ENCODE measurements at places on chromosomes 1 and 21.
A peak's percentile ranks its signal among the peaks of the same experiment; 100 is the strongest.

GRCh38 chr1:213661302-213661701 is 326.5 kb upstream of the PROX1 start:
- no peaks in the 10 kb centered on the region for H3K36me3 ChIP-seq
- DNase-seq: no peak
- H3K27me3 ChIP-seq: no peaks in the 10 kb centered on the region
- H3K27ac ChIP-seq: no peak overlapping the region
- no peaks in the 10 kb centered on the region for H3K4me1 ChIP-seq
- no peak overlapping the region for H3K4me3 ChIP-seq

DNA sequence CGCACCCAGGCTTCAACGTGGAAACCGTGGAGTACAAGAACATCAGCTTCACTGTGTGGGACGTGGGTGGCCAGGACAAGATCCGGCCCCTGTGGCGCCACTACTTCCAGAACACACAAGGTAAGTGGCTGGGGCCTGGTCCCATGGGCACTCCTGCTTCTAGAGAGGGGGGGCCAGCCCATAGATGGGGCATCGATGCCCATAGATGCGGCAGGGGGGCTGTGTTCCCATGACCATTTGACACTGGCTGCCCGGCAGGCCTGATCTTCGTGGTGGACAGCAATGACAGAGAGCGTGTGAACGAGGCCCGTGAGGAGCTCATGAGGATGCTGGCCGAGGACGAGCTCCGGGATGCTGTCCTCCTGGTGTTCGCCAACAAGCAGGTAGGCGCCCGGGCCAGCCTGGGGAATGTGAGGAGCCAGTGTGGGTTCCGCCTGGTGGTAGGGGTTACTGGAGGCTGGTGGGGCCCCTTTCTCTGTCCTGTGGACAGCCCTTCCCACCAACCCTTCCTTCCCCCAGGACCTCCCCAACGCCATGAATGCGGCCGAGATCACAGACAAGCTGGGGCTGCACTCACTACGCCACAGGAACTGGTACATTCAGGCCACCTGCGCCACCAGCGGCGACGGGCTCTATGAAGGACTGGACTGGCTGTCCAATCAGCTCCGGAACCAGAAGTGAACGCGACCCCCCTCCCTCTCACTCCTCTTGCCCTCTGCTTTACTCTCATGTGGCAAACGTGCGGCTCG is 5.6 kb downstream of the C1orf35 start:
- no peaks in the 10 kb centered on the region for H3K4me1 ChIP-seq
- no peak overlapping the region for H3K27ac ChIP-seq
- no peaks in the 10 kb centered on the region for H3K27me3 ChIP-seq
- H3K4me3 ChIP-seq: no peak overlapping the region
- H3K36me3 ChIP-seq: peaks cover 57% of the 10 kb centered on the region
- DNase-seq: peak; percentile 6

- no peak for DNase-seq
- no peaks in the 10 kb centered on the region for H3K27me3 ChIP-seq
- no peak overlapping the region for H3K4me3 ChIP-seq
- H3K27ac ChIP-seq: no peak overlapping the region
- peaks cover 6% of the 10 kb centered on the region for H3K4me1 ChIP-seq
Measured at GRCh38 chr1:234871710-234872271, 256.8 kb downstream of the TOMM20 start.

DNA sequence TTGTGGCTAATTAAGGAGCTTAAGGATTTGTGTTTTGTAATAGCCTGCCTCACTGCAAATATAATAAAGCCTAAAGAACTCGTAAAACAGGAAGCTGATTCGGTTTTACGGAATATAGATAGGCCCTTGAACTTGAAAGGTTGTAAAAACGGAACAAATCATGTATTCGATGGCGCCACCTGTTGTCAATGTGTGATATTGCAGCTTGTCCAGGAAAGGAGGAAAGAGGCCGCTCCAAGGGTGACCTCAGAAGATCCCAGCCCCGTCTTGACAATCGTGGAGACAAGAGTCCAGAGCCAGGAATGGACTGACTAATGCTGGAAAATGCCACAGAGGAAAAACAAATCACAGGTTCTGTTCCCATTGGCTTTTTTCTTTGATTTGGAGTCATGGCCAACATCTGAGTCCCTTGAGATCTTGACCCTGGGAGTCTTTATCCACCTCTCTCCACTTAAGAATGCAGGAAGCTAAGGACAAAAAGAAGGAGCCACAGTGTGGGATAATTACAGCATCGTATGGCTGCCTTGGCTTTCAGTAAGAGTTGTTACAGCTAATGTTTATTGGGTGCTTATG is 7.0 kb upstream of the IGSF21 start:
- no peaks in the 10 kb centered on the region for H3K27me3 ChIP-seq
- no peak overlapping the region for H3K4me3 ChIP-seq
- no peaks in the 10 kb centered on the region for H3K4me1 ChIP-seq
- no peaks in the 10 kb centered on the region for H3K36me3 ChIP-seq

DNA sequence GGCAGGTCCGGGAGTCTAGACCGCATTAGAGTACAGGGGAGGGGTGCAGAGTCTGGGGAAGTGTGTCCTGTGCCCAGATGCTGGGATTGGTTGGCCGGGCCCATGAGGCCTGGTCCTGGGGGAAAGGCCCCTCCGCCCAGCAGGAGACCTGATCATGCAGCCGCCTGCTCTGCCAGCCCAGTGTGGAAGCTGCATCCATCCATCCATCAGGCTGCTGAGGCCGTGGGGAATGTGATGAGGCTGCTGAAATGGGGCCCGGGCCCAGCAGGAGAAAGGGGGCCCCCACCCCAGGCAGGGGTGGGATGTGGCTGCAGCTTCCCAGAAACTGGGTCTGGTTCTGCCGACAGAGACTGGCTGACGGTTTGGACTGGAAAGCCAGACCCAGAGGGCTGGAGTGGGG is 37.2 kb downstream of the EPHA2 start:
- no peak overlapping the region for H3K27ac ChIP-seq
- DNase-seq: no peak
- H3K4me3 ChIP-seq: no peak overlapping the region

DNA sequence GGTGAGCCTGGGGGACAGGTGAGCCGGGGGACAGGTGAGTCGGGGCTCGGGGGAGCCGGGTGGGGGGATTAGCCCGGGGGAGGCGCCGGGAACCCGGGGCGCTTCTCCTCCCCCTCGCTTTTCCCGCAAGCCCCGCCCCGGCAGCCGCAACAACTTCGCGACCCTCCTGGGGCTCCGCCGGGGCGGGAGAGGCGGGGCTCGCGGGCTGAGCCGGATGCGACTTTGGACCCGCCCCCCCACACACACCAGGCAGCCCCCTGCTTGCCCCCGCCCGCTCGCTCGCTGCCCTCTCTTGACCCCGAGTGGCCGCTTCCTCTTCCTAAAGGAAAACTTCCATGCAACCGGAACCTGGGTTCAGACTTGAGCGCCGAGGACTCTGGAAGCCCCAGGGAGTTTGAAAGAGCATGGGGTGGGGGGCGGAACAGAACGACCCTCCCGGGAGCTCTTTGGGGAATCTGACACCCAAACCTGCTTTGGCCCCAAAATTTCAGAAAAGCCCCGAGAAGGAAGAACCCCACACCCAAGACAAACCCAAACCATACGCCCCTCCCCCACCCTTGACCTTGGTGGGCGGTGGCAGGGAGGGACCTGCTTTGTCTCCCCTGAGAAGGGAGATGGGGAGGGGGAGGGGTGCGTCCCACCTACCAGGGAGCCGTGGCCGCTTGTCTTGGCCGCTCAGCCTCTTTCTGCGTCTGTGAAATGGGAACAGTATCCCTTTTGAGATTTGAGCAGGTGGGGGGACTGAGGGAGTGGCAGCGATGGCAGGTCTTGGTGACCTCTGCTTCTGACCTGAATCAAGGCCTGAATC is 550 bp downstream of the ARHGEF16 start:
- H3K4me3 ChIP-seq: no peak overlapping the region
- DNase-seq: peak; percentile 74
- H3K36me3 ChIP-seq: no peaks in the 10 kb centered on the region
- H3K4me1 ChIP-seq: no peaks in the 10 kb centered on the region

- peaks cover 36% of the 10 kb centered on the region for H3K4me1 ChIP-seq
- DNase-seq: peak; percentile 57
- H3K27me3 ChIP-seq: no peaks in the 10 kb centered on the region
- H3K27ac ChIP-seq: peak overlapping the region; percentile 89
- peaks cover 13% of the 10 kb centered on the region for H3K36me3 ChIP-seq
- H3K4me3 ChIP-seq: no peak overlapping the region
Measured at GRCh38 chr1:162696286-162696862, 64.1 kb downstream of the DDR2 start.

DNA sequence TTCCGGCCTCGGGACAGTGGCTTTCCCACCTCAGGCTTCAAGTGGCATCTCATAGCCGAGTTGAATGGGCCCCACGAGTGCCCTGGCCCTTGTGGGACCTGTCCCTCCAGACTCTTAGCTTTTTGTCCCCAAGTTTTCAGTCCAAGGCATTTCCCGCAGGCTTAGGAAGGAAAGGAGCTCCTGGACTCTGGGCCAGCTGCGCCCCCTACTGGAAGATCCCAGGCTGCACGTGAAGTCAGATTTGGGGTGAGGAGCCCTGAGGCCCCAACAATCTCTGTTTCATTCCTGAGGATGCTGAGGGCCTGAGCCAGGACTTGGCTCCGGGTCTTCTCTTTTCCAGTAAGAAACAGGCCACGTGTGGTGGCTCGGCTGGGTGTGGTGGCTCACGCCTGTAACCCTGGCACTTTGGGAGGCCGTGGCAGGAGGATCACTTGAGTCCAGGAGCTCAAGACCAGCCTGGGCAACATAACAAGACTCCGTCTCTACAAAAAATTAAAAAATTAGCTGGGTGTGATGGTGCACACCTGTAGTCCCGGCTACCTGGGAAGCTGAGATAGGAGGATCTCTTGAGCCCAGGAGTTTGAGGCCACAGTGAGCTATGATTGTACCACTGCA is 67.4 kb downstream of the ARHGEF10L start:
- DNase-seq: peak; percentile 88
- no peaks in the 10 kb centered on the region for H3K27me3 ChIP-seq
- H3K4me1 ChIP-seq: no peaks in the 10 kb centered on the region
- peaks cover 16% of the 10 kb centered on the region for H3K36me3 ChIP-seq
- no peak overlapping the region for H3K27ac ChIP-seq
- H3K4me3 ChIP-seq: no peak overlapping the region

DNA sequence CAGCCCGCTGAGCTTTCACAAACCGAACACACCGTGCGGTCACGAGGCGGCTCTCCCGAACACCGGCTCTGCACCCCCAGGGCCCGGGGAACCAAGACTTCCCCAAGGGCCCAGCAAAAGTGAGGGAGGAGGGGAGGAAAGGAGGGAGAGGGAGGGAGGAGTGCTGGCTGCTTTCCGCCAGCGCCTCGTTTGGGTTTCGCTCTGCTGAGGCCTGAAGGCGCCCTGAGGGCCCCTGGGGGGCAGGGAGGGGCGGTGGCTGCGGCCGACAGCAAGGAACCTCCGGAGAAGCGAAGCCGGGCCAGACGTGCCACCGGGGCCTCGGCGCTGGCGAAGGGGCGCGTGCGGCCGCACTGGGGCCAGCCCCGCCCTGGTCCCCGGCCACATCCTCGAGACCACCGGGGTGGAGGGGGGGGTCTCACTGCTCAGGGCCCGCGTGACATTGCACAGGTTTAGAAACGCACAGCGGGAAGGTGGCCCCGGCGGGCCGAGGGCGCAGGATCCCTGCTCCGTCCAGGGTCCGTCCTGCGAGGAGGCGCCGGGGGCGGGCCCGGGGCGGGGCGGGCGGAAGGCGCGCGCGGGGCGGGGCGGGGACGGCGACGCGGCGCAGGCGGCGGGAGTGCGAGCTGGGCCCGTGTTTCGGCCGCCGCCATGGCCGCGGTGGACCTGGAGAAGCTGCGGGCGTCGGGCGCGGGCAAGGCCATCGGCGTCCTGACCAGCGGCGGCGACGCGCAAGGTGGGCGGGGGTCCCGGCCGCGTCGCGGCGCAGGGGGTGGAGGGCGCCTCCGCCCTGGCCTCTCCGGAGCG is at the start of gene PFKL:
Gene PFKL (plus strand): TSS at position 596 of the 804 bp plus-strand sequence. CDS start 53 bp downstream, at position 649.
- peak within 1 kb of the TSS; percentile 77 for H3K4me3 ChIP-seq
- no peaks in the 10 kb centered on the region for H3K36me3 ChIP-seq
- H3K27ac ChIP-seq: peak within 1 kb of the TSS; percentile 64
- peak; percentile 96 for DNase-seq
- no peaks in the 10 kb centered on the region for H3K27me3 ChIP-seq
- peaks cover 21% of the 10 kb centered on the region for H3K4me1 ChIP-seq

- H3K4me1 ChIP-seq: no peaks in the 10 kb centered on the region
- no peaks in the 10 kb centered on the region for H3K27me3 ChIP-seq
- no peak for DNase-seq
Measured at GRCh38 chr21:44758141-44758561, 43.5 kb downstream of the UBE2G2 start.

DNA sequence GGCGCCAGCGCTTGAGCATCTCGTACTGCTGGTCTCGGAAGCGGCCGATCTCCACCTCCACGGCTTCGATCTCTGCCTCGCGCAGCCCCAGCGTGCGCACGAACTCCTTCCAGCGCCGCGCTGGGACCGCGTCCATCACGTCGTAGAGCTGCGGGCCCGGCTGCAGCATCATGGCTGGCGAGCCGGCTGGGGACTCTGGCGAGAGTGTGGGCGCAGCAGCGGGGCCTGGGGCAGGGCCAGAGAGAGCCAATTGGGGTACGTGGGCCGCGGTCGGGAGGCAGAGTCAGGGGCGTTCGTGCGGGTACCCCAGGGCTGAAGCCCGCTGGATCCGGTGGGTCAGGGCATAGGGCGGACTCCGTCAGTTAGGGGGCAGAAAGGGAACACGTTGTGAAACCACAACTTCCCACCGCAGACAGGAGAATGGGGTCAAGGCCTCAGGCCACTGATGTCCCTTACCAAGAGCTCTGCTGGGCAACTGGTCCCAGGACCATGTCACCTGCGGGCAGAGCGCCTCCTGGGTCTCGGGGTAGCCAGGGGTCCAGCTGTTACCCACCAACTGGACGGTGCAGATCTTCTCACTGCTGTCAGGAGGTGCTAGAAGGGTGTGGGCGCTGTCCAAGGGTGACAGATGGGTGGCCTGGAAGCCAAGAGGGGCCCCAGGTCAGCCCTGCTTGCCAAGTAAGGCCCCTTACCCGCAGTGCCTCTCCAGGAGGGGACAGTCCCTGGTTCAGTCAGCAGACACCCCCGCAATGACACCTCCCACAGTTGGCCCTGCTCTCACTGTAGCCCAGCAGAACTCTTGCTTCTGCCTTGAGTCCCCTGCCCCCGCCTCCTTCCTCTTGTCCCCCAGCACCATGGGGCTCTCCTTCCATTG is 4.2 kb downstream of the TNFRSF25 start:
- DNase-seq: no peak
- no peaks in the 10 kb centered on the region for H3K27me3 ChIP-seq
- H3K27ac ChIP-seq: no peak overlapping the region
- peaks cover 15% of the 10 kb centered on the region for H3K36me3 ChIP-seq
- no peaks in the 10 kb centered on the region for H3K4me1 ChIP-seq
- H3K4me3 ChIP-seq: no peak overlapping the region

DNA sequence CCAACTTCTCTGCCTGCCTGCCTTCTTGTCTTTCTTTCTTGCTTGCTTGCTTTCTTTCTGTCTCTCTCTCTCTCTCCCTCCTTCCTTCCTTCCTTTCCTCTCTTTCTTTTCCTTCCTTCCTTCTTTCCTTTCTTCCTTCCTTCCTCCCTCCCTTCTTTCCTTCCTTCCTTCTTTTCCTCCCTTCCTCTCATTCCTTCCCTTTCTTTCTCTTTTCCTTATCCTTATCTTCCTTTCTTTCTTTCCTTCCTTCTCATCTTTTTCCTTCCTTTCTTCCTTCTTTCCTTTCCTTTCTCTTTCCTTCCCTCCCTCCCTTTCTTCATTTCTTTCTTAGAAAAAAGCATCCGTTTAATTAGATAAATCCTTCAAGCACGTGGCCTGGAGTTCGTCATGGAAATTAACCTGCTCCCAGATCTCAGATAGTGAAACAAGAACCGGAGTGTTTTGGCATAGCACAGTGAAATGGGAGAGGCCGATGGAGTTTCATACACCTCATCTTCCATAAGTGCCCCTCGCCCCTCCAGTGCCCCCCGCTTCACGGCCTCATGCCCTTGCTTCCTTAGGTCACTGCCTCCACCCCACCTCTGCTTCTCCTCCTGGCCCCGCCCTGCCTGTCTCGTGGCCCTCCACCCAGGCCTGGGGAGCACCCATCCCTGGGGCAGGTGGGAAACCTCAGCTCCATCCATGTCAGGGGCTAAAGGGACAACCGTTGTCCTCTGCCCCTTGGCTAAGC is 11.3 kb downstream of the CASZ1 start:
- no peak overlapping the region for H3K27ac ChIP-seq
- H3K27me3 ChIP-seq: peaks cover 33% of the 10 kb centered on the region
- H3K4me1 ChIP-seq: peaks cover 10% of the 10 kb centered on the region
- no peak overlapping the region for H3K4me3 ChIP-seq

Measured in SK-N-SH (cell line).